Stimulated activated CD8-positive, alpha-beta memory T cell treated with anti-CD3 and anti-CD28 coated beads, Interleukin-7, amount 100 ng/mL, for 48 hours (primary cell): ENCODE measurements at places on chromosomes 3 and 15.

DNA sequence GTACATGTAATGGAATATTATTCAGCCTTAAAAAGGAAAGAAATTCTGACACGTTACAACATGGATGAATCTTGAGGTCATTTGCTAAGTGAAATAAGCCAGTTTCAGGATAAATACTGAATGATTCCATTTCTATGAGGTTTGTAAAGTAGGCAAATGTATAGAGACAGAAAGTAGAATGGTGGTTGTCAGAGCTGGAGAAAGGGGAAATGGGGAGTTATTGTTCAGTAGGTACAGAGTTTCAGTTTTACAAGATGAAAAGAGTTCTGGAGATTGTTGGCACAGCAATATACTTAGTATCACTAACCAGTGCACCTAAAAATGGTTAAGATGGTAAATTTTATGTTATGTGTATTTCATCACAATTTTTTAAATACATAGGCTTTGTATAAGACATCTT is 60.6 kb downstream of the USP8 start:
- no peak for DNase-seq

GRCh38 chr3:132573797-132574211 is 23.3 kb upstream of the ACKR4 start:
- DNase-seq, result no peak

DNA sequence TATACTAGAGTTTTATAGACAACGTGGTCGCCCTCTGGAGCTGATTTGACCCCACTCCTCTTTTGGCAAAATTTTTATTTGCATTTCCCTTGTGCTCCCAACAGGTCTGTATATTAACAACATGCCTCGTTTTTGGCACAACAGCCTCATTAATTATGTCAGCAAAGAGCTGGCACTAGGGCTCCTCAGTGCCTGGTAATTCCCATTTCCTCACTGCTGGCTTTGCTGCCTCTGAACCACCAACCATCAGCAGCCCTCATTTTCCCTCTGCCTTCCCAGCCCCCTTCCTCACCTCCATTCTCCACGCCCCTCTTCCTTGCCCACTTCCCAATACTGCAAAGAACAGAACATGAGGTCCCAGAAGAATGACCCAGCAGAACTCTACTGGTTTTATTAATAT is 204.8 kb downstream of the ABHD5 start:
- no peak for DNase-seq

DNA sequence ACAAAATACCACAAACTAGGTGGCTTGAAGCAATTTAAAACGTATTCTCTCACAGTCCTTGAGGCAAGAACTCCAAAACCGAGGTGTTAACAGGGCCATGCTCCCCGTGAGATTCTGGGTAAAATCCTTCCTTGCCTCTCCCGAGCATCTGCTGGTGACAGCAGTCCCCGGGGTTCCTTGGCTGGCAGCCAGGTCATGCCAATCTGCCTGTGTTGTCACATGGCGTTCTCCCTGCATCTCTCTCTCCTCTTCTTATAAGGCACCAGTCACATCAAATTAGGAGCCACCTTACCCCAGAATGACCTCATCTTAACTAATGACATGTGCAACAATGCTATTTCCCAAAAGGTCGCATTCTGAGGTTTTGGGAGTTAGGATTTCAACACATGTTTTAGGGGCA is 26.3 kb upstream of the LRRN1 start:
- DNase-seq, result no peak

DNA sequence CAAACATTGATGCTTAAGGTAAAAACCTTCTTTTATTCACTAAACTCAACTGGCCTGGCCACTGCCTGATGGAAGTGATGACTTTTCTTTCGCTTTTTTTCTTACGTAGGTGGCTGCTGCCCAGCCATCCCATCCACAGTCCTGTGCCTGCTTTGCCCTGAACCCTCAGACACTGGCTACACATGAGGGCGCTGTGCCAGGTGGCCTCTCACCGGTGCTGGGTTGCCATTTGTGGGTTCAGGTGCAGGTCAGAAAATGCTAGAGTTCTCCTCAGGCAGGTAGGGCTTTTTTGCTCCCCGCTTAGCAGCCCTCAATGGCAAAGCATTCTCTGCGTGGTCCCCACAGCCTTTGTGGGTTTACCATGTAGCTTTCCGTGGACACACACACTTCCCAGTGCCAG is 88.3 kb upstream of the PRR23E start:
- DNase-seq, result no peak
